ENCODE measurements at places on chromosomes 5 and 9.

DNA sequence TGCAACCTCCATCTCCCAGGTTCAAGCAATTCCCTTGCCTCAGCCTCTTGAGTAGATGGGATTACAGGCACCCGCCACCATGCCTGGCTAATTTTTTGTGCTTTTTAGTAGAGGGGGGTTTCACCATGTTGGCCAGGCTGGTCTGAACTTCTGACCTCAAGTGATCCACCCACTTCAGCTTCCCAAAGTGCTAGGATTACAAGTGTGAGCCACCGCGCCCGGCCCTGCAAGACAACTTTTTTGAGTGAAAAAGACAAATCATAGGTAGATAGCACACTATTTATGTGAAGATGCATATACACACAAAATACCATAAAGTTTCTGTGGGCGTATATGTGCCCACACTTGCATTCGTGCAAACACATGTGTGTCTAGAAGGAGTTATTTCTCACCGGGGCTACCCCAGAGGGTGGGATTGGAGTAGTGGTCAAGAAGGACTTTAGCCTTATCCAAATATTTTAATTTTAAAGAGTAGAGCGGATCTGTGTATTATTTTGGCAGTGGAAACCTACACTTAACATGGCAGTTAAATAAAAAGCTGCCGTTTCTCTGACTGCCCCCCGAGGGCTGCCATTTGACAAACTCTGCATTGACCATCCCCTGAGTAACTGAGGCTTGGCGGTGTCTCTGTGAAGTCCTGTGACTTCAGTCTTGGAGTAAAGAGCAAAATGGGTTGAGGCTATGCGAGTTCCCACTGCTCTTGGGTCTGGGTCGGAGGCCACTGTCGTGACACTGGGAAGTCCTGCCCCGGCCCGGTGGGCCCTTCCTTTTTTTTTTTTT lies 93.4 kb upstream of the PTCH1 start:
- H3K4me1 ChIP-seq: no peaks in the 10 kb centered on the region
- no peak overlapping the region for H3K27ac ChIP-seq
- peaks cover 8% of the 10 kb centered on the region for H3K27me3 ChIP-seq

DNA sequence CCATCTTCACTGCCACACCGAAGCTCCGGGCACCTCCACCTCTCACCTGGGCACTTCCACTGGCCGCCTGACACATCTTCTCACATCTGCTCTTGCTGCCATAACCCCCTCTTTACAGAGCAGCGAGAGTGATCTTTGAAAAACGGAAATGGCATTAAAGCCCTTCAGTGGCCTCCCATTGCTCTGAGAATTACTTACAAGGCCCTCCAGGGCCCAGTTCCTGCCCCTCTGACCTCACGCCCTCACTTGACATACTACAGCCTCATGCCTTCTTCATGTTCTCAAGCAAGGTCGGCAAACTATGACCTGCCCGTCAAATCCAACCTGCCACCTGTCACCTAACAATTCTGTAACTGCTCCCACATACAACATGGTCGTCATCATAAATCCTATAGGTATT lies 187.3 kb downstream of the NR3C1 start:
- H3K4me1 ChIP-seq: peaks cover 19% of the 10 kb centered on the region
- DNase-seq: no peak
- H3K27ac ChIP-seq: no peak overlapping the region
- H3K4me3 ChIP-seq: no peak overlapping the region

DNA sequence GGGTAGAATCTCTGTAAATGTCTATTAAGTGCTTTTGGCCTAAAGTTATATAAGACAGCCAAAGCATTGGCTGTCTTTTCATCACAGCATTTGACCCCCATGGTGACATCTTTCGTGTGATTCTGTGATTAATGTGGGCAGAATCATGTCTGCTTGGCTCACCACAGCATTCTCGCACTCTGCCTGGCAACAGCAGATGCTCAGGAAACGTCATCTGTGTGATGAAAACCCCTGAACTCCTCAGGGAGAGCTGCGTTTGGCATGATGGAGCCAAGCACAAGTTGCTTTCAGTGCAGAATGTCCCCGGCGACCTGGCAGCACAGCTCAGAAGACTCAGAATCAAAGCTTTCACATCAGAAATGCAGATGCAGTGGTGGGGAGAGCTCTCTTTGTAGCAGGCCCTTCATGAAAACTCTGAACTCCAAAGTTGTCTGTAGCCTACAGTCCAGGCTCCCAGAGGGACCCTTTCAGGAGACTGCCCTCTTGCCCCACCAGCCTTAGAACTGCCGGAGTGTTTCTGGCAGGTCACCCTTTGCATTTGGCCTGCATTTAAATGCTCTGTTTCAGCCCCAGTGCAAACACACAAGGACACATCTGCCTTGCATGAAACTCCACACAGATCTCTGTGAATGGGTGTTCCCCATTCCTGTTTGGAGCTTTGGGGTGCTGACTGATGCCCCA lies 155.6 kb upstream of the PANK3 start:
- peaks cover 22% of the 10 kb centered on the region for H3K27me3 ChIP-seq
- no peak overlapping the region for H3K4me3 ChIP-seq
- peaks cover 2% of the 10 kb centered on the region for H3K4me1 ChIP-seq
- H3K36me3 ChIP-seq: peaks cover 2% of the 10 kb centered on the region

DNA sequence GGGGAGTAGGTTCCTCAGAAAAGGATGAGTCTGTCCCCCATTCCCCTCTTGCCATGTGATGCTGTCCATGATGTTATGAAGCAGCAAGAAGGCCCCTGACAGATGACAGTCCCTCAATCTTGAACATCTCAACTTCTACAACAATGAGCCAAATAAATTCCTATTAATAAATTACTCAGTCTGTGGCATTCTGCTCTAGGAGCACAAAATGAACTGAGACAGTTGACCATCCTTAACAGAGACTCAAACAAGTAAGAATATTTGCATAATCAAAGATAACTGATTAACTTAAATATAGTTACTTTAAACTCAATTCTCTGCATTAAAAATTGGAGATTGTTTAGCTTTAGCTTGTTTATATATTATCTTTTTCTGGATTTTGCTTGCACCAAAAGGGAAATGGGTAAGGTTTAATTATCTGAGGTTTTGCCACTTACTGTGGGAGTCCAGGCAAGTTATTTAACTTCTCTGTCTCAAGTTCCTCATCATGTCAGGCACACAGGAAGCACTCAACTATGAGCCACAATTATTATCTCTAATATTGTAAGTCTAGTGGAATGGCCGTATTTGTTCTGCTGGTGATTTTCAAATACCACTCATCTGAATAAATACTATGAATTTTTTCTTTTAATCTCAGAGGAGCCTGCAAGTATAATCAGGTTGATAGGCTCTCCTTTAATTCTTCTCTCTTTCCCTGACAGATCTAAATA lies 162.9 kb downstream of the TSSK1B start:
- DNase-seq: no peak
- H3K36me3 ChIP-seq: peaks cover 3% of the 10 kb centered on the region
- peaks cover 27% of the 10 kb centered on the region for H3K4me1 ChIP-seq

DNA sequence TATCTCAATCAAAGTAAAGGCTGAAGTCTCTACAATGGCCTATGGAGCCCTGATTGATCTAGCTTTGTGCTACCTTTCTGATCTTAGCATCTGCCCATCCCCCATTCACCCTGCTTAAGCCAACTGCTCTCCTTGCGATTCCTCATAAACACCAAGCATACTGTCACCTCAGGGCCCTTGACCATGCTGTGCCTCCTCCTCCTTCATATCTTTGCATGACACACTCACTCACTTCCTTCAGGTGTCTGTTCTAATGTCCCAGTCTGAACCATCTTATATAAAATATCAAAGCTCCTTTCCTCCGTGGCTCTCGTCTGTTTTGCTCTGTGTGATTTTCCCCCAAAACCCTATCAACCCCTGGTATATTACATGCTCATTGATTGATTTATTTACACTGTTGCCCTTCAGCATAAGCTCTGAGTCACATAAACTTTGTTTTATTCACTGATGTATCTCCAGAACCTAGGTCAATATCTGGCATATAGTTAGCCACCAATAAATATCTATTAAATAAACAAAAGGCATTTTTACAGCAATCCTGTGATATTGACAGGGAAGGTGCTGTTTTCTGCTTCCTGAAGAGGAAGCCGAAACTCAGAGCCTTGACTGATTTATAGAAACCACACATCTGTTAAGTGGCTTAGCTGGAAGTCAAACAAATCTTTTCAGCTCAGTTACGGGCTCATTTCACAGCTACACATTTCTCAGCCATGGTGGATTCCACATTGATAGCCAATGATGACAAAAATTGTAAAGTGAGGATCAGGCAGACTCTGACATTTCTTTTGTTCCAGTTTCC lies 103.6 kb downstream of the BOD1 start:
- H3K27me3 ChIP-seq: peaks cover 7% of the 10 kb centered on the region
- no peak for DNase-seq
- no peak overlapping the region for H3K4me3 ChIP-seq
- H3K36me3 ChIP-seq: no peaks in the 10 kb centered on the region

DNA sequence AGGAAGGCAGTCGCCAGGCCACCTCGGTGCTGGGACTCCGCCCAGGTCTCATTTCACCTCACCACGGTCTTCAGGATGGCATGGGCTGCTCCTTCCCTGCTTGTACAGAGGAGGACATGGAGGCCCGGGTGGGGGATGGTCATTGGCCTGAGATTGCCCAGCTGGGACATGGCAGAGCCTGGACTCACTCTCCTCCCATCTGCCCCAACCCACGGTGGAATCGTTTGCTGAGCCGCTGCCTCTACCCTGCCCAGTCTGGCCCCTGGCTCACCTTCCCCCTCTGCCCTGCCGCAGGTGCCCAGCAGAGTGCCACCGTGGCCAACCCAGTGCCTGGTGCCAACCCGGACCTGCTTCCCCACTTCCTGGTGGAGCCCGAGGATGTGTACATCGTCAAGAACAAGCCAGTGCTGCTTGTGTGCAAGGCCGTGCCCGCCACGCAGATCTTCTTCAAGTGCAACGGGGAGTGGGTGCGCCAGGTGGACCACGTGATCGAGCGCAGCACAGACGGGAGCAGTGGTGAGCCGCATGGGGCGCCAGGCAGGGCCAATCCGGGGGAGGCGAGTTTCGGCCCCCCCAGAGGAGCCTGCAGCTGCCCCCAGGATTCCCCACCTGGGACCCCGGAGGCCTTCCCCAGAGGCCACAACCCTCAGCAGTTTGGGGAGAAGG lies 36.7 kb downstream of the HK3 start:
- no peak overlapping the region for H3K27ac ChIP-seq
- peaks cover 46% of the 10 kb centered on the region for H3K27me3 ChIP-seq
- no peak overlapping the region for H3K4me3 ChIP-seq
- no peaks in the 10 kb centered on the region for H3K36me3 ChIP-seq
- DNase-seq: no peak

DNA sequence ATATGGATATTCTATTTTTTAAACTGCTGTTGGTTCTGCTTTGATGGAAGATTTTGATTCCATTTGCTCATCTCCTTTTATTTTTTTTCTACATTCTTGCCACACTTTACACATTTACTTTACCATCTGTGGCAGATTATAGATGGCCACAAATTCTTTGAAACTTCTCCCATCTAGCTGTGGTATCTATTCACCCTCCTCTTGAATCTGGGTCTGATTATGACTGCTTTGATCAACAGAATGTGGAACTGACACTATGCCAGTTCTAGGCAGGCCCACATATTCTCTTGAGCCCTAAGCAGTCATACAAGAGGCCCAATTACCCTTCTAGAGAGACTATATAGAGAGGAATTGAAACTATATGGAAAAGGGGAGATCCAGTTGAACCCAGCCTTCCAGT lies 439.0 kb upstream of the PTGER4 start:
- no peaks in the 10 kb centered on the region for H3K27me3 ChIP-seq
- H3K4me1 ChIP-seq: peaks cover 3% of the 10 kb centered on the region
- H3K27ac ChIP-seq: no peak overlapping the region
- no peak overlapping the region for H3K4me3 ChIP-seq
- no peak for DNase-seq

- H3K27ac ChIP-seq: no peak overlapping the region
- H3K27me3 ChIP-seq: no peaks in the 10 kb centered on the region
- no peak for DNase-seq
- H3K4me3 ChIP-seq: no peak overlapping the region
- peaks cover 2% of the 10 kb centered on the region for H3K4me1 ChIP-seq
- no peaks in the 10 kb centered on the region for H3K36me3 ChIP-seq
Measured at GRCh38 chr9:6525326-6526045, 112.5 kb downstream of the UHRF2 start.

- no peaks in the 10 kb centered on the region for H3K36me3 ChIP-seq
- peak overlapping the region; percentile 53 for H3K27ac ChIP-seq
- H3K4me1 ChIP-seq: peaks cover 12% of the 10 kb centered on the region
- H3K27me3 ChIP-seq: no peaks in the 10 kb centered on the region
- no peak for DNase-seq
Measured at GRCh38 chr5:127959152-127959764, 124.3 kb upstream of the SLC12A2 start.

- H3K4me1 ChIP-seq: no peaks in the 10 kb centered on the region
- no peak overlapping the region for H3K27ac ChIP-seq
- no peaks in the 10 kb centered on the region for H3K36me3 ChIP-seq
- no peak for DNase-seq
Measured at GRCh38 chr5:53874409-53874808, 314.0 kb downstream of the NDUFS4 start.

DNA sequence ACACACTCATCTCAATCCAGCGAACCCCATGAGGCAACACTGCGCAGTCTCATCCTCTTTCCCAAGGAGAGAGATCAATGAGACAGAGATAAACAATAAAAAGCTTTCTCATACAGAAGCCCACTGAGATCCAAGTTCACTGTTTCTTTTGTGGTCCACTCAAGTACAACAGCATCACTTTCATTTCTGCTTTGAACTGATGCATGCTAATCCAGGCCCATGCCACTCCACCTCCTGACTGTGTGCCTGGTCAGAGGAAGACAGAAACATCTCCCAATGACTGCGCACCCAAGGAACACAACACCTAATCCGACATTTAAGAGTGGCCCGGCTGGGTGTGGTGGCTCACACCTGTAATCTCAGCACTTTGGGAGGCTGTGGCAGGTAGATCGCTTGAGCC lies 104.0 kb downstream of the SERINC5 start:
- H3K27ac ChIP-seq: peak overlapping the region; percentile 90
- no peaks in the 10 kb centered on the region for H3K27me3 ChIP-seq
- H3K4me3 ChIP-seq: no peak overlapping the region
- DNase-seq: no peak
- peaks cover 53% of the 10 kb centered on the region for H3K4me1 ChIP-seq

DNA sequence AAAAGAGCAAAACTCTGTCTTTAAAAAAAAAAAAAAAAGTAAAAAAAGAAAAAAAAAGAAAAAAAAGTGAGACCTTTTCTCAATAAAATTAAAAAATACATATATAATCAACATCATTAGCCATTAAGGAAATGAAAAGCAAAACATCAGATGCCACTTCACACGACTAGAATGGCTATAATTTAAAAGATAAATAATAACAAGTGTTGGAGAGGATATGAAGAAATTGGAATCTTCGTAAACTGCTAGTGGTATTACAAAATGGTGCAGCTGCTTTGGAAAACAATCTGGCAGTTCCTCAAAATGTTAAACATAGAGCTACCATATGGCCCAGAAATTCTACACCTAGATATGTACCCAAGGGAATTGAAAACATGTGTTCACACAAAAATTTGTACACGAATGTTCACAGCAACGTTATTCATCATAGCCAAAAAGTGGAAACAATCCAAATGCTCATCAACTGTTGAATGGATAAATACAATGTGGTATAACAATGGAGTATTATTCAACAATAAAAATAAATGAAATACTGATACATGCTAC lies 45.3 kb upstream of the SIL1 start:
- no peak overlapping the region for H3K4me3 ChIP-seq
- peaks cover 2% of the 10 kb centered on the region for H3K36me3 ChIP-seq
- no peak for DNase-seq
- no peak overlapping the region for H3K27ac ChIP-seq
- peaks cover 32% of the 10 kb centered on the region for H3K27me3 ChIP-seq
- peaks cover 17% of the 10 kb centered on the region for H3K4me1 ChIP-seq

- H3K27me3 ChIP-seq: no peaks in the 10 kb centered on the region
- peaks cover 2% of the 10 kb centered on the region for H3K36me3 ChIP-seq
- H3K27ac ChIP-seq: peak overlapping the region; percentile 98
- DNase-seq: no peak
- H3K4me3 ChIP-seq: peak overlapping the region; percentile 98
Measured at GRCh38 chr5:144169904-144170275, 569 bp downstream of the YIPF5 start.

Measured in T-helper 17 cell (primary cell).